ENCODE measurements at places on chromosomes 12 and 14.

DNA sequence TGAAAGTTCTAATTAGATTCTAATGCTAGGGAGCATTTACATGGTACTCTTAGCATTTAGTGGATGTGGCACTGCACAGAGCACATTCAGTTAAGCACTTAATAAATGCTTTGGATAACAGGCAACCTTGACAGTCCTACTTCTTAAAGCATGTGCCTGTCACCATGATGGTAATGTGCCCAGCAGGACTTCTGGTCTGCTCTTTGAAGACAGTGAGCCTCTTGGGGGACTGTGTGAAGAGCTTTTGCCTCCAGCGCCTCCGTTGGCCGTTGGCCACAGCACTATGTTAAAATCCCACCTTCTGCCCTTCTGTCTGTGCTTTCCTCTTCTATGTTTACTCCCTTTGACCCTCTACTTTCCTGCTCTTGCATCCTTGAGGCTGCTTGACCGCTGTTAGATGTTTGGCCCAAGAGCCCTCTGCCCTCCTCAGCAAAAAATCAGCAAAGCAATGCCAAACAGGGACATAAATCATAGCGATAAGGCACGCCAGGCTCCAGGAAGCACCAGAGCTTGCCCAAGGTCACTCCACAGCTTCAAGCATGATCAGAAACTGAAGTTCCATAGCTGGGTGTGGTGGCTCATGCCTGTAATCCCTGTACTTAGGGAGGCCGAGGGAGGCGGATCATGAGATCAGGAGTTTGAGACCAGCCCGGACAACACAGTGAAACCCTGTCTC, 8.3 kb downstream of the CDKL1 start:
- no peak for DNase-seq
- no peak overlapping the region for H3K27ac ChIP-seq
- no peaks in the 10 kb centered on the region for H3K4me1 ChIP-seq
- H3K27me3 ChIP-seq: no peaks in the 10 kb centered on the region
- H3K36me3 ChIP-seq: no peaks in the 10 kb centered on the region

DNA sequence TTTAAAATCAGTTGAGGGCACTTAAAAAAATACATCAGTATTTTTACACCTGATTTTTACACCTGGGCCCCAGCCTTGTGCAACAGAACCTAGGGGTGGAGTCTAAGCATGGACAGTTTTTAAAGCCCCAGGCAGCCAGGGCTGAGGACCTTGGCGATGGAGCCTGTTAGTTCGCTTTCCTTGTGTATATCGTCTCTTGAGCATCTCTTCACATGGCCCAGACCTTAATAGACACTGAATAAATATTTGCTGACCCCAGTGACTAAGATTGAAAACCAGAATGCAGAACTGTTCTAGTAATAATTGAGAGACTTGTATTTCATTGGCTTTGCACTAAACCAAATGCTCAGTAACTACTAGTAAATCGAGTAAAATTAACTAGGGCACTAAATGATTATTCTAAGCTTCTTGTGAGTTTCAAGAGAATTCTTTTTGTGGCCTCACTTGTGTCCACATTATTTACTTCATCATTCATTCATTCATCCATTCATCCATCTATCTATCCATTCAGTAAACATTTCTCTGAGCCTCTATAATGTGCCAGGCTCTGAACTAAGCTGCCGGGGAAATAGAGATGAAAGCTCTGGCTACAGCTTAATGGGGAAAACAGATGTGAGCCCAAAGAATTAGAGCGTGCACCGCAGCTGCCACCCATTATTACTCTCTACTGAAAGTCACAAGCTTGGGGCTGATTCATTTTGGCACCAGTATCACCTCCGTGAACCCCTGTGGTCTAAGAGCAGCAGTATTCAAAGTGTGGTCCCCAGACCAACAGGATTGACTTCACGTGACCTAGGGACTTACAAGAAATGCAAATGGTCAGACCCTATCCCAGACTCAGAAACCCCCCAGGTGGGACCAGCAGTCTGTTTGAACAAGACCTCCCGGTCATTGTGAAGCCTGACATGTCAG, 30.7 kb upstream of the BCL7A start:
- peaks cover 2% of the 10 kb centered on the region for H3K4me1 ChIP-seq
- H3K27me3 ChIP-seq: no peaks in the 10 kb centered on the region
- no peak for DNase-seq
- H3K36me3 ChIP-seq: no peaks in the 10 kb centered on the region

GRCh38 chr14:89922031-89922907, 32.3 kb downstream of the EFCAB11 start:
- H3K4me3 ChIP-seq: no peak overlapping the region
- H3K27ac ChIP-seq: peak overlapping the region; percentile 1
- no peaks in the 10 kb centered on the region for H3K27me3 ChIP-seq
- DNase-seq: no peak

GRCh38 chr12:72543777-72544467, 271.8 kb downstream of the TRHDE start:
- no peak overlapping the region for H3K27ac ChIP-seq
- no peaks in the 10 kb centered on the region for H3K36me3 ChIP-seq
- no peak overlapping the region for H3K4me3 ChIP-seq
- DNase-seq: no peak
- H3K4me1 ChIP-seq: no peaks in the 10 kb centered on the region

- DNase-seq: no peak
- H3K27ac ChIP-seq: no peak overlapping the region
- H3K27me3 ChIP-seq: no peaks in the 10 kb centered on the region
- H3K4me1 ChIP-seq: no peaks in the 10 kb centered on the region
These were observed 37.1 kb upstream of the PELI2 start for GRCh38 chr14:56081139-56081538.

GRCh38 chr12:13211191-13211858, 14.8 kb downstream of the EMP1 start:
- H3K4me3 ChIP-seq: no peak overlapping the region
- DNase-seq: no peak
- peaks cover 11% of the 10 kb centered on the region for H3K36me3 ChIP-seq
- H3K27ac ChIP-seq: no peak overlapping the region

Data from thoracic aorta (tissue), 2 donors.